Uterus (tissue), 4 donors: ENCODE measurements at places on chromosomes 3 and 15. TPM values are rescaled to one million over a fixed set of nuclear protein-coding genes. Genes with fewer than 3 reads are reported as not detected.

WDR53 gene
- total RNA-seq, result 0.26 TPM

DNA sequence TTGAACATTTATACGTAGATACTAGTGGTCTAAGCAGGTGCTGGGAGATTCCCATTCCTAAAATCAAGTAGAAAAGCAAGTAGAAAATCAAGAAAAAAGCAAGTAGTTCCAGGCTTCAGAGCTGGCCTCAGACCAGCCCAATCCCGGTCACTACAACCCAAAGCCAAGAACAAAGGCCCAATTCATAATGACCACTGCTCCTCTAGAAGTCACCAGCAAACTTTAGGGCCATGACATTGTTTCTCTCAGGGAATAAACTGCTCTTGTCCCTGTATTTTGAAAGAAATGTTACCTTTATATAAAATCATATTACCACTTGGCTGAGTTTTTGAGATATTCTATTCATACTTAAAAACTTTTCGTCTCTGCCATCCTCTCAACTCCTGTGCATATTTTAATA is 106.3 kb upstream of the IL12A start:
- peak overlapping the region; percentile 41 for H3K27ac ChIP-seq
- no peak for DNase-seq
- no peak overlapping the region for H3K4me3 ChIP-seq
- no peaks in the 10 kb centered on the region for H3K27me3 ChIP-seq
- peaks cover 4% of the 10 kb centered on the region for H3K4me1 ChIP-seq

SLC9A9 gene
- total RNA-seq, result 63.8 TPM

TIGIT gene
- total RNA-seq, result 0.28 TPM

KBTBD13 gene
- not detected for total RNA-seq
